ENCODE measurements at places on chromosomes 1 and 21.

DNA sequence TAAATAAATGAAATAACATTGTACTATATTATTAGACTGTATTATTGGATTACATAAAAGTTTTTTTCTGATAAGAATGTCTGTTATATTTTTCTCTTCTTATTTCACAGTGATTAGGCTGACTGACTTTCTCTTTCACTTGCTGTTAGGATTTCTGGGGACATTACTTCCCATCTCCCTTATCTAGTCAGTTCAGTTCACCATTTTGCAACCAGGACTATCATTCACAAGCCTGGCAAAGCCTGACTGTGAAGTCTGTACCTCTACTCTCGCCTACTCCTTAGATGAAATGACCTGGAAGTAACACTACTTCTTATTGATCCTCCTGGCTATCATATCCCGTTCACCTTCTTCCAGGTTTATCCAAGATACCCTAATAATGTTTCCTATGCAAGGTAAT lies 676.6 kb downstream of the USP25 start:
- no peak for DNase-seq

GRCh38 chr1:49213301-49213700 lies 436.6 kb upstream of the BEND5 start:
- DNase-seq = no peak

GRCh38 chr1:80629304-80629837 lies 1171.4 kb upstream of the ADGRL2 start:
- no peak for DNase-seq

- DNase-seq = no peak
Measured at GRCh38 chr1:189675712-189676244, 801.9 kb downstream of the BRINP3 start.

- no peak for DNase-seq
Measured at GRCh38 chr1:63103682-63104081, 218.7 kb upstream of the FOXD3 start.

DNA sequence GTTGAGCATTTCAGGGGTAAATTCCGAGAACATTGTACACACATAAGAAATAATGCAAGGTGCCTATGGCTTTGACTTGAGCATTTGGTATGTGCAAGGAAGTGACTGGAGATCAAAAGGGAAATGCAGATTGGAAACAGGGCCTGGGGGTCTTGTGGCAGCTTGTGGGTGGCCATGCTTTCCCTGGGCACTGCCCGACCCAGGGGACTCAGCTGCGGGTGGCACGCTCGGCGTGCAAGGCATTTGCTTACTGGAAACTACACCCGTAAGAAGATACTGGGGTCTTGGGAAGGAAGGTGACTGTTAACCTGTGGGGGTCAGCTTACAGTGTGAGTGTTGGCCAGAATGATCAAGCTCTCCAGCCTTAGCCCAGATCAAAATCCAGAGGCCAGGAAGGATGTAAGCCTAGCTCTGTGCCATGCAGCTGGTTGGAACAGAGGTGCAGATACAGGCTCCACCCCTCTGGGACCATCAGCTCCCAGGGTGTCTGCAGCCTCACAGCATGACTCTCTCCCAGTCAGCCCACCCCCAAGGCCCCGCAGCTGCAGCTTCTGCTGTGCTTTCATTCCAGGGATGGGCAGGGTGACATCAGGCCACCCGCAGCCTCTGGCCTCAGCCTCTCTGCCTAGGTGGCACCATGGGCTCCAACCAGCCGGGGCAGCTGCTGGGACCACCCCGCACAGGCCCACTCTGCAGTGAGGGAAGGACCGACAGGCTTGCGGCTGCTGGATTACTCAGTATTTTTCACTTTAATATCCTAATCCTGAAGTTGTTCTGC lies 55.1 kb downstream of the KIF26B start:
- DNase-seq = no peak

- DNase-seq = no peak
Measured at GRCh38 chr1:180912211-180912800, 391 bp upstream of the KIAA1614 start.

- no peak for DNase-seq
Measured at GRCh38 chr1:204791453-204792353, 79.0 kb upstream of the NFASC start.

DNA sequence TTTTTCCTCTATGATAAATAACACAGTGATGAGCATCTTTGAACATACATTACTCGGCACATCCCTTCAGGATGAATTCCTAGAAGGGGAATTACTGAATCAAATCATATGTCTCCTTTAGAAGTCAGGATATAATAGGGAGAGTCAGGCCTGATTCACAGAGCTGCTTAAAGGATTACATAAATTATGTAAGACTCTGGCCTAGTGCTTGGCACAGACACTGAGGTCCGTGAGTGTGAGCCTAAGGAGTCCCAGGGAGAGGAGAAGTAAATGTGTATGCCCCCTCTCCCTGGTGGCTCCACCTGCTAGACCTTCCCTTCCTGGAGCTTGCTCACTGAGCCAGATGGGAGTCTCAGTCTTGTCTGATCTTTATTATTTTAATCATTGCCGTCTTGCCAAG lies 8.6 kb upstream of the FOXE3 start:
- DNase-seq = no peak

DNA sequence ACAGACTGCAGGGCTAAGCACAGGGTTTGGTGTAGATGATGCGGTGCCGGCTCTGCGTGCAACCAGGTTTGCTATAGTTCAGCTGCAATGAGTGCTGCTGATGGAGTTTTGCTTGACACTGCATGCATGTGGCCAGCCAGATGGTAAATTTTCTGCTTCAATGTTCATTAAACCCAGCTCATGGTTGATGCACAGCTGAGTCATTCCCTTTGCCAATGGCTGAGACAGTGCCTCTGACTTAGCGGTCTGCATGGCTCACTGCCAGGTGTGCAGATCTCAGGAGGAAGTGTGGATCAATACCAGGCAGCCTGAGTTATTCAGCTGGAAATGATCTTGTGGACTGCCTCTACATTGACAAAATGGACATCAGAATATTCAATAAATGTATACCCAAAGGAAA lies 172.7 kb upstream of the ZP4 start:
- DNase-seq = no peak

GRCh38 chr1:221669441-221669840 lies 72.4 kb downstream of the DUSP10 start:
- no peak for DNase-seq

GRCh38 chr1:168195199-168196135 lies 16.7 kb downstream of the TIPRL start:
- no peak for DNase-seq

DNA sequence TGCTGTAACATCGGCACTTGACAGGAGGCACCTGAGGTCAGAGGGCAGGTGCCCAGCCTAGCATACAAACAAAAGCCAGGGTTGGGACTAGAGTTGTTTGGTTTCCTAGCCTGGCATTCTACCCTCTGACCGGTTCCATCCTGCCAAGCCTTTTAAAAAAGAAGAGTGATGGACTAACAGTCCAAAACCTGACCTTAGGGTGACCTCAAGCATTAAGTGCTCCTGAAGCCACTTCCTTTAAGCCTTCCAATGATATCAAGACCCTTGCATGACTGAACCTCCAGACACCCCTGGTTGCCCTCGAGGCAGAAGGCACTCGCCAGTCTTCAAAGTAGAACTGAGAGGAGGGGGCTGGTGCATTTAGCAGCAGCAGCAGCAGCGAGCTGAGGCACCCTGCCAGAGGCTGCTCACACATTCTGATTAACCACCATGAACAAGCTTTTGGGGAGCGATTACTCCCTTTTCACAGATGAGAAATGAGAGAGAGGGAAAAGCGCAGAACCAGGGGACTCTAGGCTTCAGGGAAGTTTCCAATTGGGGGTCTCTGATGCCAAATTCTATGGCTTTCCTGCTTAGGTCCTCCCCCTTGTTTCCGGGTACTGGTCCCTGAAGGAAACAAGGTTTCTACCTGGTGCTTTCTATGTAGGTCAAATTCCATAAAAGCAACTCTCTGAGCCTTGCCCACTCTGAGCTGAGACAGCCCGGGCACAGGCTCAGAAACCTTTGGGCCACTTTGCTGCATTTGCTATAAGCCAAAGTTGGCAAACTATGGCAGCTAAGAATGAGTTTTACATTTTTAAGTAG lies 9.2 kb downstream of the SLC2A1 start:
- no peak for DNase-seq

GRCh38 chr1:34380526-34381124 lies 203.9 kb downstream of the C1orf94 start:
- DNase-seq = no peak

- no peak for DNase-seq
Measured at GRCh38 chr1:29835406-29835805, 599.1 kb downstream of the PTPRU start.

GRCh38 chr1:214120951-214121350 lies 133.2 kb downstream of the PROX1 start:
- no peak for DNase-seq

- DNase-seq = no peak
Measured at GRCh38 chr1:25813734-25814471, 5.9 kb upstream of the MTFR1L start.

DNA sequence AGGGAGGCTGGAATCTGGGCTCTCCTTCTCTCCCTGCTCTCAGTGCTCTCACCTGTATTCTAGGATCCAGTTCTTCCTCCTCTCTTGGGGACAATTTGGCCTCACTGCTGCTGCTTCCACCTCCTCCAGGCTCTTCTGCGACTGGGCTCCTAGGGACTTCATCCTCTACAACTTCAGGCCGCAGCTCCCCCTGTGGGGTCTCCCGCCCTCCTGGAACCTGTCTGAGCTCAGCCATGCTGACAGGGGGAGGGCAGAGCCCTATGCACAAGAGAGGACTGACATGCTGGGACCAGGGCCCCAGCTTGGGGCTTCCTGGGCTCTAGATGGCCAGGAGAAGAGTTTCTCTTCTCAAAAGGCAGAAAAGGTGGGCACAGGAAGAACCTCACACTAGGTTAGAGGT lies 1.0 kb downstream of the SH3BP5L start:
- DNase-seq = no peak

DNA sequence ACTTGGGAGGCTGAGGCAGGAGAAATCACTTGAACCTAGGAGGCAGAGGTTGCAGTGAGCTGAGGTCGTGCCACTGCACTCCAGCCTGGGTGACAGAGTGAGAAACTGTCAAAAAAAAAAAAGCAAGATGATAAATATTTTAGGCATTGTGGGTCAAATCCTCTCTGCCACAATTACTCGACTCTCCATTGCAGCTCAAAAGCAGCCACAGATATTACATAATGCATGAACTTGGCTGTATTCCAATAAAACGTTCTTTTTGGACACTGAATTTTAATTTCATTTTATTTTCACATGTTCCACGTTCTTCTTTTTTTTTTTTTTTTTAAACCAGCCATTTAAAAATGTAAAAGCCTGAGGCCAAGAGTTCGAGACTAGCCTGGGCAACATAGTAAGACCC lies 69.4 kb downstream of the TCP10L start:
- no peak for DNase-seq

- no peak for DNase-seq
Measured at GRCh38 chr1:44348061-44348485, 7.0 kb downstream of the ERI3 start.

GRCh38 chr1:208089761-208090370 lies 154.3 kb downstream of the PLXNA2 start:
- no peak for DNase-seq

GRCh38 chr1:91718877-91719276 lies 167.1 kb downstream of the TGFBR3 start:
- DNase-seq = no peak

Data from cerebellar nuclear complex (tissue), 1 donor.